ENCODE measurements at places on chromosomes 12 and 14.

GRCh38 chr12:100473050-100473715 is 483 bp upstream of the NR1H4 start:
- DNase-seq: no peak

DNA sequence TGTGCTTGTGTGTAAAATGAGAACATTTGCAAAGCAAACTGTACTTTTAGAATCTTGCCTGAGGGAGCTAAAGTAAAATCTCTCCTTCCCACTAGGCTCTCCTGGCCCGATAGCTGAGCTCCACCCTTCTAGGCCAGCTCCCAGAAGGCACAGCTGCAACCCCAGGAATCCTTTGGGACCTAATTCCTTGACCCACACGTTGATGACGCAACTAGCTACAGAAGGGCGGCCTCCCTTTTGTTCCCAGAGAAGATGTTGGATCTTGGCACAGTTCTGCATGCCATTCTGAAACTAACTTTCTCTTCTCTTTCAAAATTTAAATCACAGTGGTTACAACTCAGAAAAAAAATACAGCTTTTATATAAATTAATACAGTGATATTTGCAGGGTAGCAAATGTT is 268.1 kb downstream of the EGLN3 start:
- peak; percentile 54 for DNase-seq

GRCh38 chr14:77985211-77985615 is 185.0 kb upstream of the NRXN3 start:
- DNase-seq: no peak

- no peak for DNase-seq
Measured at GRCh38 chr14:89805501-89805900, 149.0 kb downstream of the EFCAB11 start.

GRCh38 chr12:109433618-109434017 is 43.5 kb downstream of the KCTD10 start:
- DNase-seq: no peak

- no peak for DNase-seq
Measured at GRCh38 chr14:83960832-83961512, 1569.0 kb upstream of the FLRT2 start.

- peak; percentile 33 for DNase-seq
Measured at GRCh38 chr12:114013575-114014345, 47.6 kb upstream of the RBM19 start.

GRCh38 chr14:97719931-97720330 is 922.7 kb downstream of the VRK1 start:
- no peak for DNase-seq

DNA sequence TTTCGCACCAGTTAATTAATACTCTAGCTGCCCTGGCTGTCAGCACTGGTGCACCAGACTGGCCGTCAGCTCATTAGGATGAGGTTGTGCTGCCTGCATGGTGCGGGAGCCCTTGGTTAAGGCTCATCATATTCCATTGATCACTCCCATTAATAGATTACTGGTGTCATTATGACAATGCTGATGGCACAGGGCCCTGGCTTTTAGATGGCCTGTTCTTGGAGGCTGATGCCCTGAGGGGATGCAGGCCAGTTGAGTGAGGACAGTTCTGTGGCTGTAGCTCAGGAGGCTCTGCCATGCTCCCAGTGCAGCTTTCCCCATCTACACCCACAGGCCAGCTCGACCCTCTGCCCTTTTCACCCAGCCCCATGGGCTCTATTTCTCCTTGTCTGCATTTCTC is 126.6 kb downstream of the PRMT8 start:
- no peak for DNase-seq

GRCh38 chr14:77543637-77544334 is 45.2 kb upstream of the ISM2 start:
- DNase-seq: no peak

DNA sequence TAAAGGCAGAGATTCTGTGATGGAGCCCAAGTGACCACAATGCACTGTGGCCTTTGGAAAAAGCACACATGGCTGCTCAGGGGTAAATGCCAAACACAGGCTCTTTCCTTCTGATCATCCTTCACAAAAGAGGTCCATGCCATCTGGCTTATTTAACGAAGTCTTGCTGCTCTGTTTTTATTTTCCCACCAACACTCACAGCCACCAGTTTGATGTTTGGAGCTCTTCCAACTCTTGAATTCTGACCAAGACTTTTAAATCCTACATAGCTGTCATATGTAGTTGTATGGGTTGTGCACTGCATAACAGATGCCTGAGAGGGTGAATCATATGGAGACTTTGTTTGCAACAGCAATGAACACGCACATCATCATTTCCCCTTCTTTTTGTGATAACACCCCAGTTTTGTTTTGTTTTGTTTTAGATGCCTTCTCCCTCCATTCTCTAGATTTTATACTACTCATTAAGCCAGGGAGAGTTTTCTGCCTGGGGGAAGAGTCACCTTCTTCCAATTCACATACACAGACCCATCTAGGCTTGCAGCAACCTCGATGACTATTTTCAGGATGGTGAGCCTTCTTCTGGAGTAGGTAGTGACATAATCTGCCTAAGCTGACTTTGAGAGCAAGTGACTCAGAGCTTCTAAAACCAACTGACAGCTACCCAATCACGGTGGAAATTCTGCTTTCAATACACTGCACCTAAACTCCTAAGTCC is 145.2 kb upstream of the WSCD2 start:
- DNase-seq: no peak

DNA sequence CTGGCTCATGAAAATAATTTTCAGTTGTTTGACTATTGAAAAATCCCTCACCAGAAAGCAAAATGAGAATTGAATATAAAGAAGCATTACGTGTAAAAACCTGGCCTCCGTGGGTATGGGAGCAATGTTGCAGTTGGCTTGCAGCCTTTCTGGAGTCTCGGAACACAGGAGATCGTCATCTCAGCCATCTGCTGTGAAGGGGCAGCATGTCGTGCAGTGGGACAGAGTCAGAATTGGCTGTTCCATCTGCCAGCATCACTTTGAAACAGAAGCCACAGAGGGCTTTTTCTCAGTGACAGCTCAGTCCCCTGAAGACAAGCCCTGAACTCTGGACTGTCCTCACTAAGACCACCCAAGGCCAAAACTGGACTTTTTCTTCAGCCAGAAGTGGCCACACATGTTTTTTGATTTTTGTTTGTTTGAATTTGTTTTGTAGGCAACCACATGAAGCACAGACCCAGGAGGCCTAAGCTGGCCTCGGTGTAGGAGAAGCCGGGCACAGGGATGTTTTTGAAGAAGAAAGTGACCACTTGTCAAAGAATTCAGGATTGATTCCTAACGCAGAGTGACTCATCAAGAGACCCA is 170.8 kb upstream of the DYRK2 start:
- no peak for DNase-seq

- no peak for DNase-seq
Measured at GRCh38 chr14:52835122-52835903, 43.9 kb upstream of the GNPNAT1 start.

- DNase-seq: no peak
Measured at GRCh38 chr14:78530078-78530477, 359.9 kb downstream of the NRXN3 start.

- DNase-seq: no peak
Measured at GRCh38 chr12:614411-614970, 48.8 kb downstream of the NINJ2 start.

GRCh38 chr14:76698631-76699030 is 62.6 kb upstream of the VASH1 start:
- no peak for DNase-seq

DNA sequence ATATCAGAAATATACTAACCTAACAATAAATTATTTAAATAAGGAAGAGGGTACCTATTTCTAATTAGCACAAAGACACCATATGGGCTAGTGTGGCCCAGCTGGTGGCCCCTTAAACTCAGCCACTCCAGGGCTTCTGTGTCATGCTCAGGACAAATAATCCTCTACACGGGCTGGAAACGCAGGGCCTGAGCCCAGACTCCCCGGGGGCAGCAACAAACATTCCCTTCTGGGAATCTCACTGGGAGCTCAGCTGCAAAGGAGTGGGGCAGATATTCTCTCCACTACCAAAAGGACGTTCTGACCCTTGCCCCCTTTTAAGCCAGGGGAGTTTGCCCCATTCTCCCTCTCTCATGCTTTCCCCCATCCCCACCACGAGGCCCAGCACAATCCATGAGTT is 43.7 kb upstream of the ELK3 start:
- DNase-seq: no peak

- no peak for DNase-seq
Measured at GRCh38 chr12:188910-189621, 24.9 kb downstream of the SLC6A12 start.

DNA sequence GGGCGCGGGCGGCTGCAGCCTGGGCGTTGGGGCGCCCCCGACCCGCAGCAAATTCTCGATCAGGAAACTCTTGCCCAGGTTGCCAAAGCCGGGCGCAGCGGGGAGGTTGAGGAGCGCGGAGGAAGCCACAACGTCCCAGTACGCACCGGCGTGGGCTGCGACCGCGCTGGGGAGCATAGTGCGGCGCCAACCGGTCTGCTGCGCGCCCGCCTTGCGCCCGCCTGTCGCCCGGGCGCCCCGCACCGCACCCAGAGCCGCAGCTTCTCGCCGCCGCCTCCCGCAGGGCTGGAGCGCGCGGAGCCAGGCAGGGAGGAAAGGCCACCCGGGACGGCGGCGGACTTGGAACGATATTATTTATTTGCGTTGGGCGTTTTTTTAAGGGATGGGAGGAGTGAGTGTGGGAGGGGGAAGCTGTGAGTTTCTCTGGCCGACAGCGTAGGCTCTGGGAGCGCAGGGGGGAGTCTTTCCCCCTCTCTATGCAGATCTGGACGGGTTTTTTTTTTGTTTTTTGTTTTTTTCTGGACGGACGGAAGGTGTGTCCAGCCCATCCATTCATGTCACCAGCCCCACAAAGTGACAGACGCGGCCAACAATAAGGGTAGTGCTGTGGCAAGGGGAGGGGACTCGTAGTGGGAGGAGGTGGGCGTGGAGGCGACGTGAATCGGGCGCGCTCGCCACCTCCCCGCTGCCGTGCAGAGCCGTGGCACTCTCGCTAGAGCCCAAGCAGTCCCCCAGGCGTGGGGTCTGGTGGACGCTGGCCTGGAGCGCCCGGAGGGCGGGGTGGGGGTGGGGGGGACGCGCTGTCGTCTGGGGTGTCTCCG is at the start of gene DBX2:
DBX2 (minus strand) TSS at position 349 of the 821 bp plus-strand sequence; CDS start at position 177, 172 bp downstream.
- DNase-seq: no peak

DNA sequence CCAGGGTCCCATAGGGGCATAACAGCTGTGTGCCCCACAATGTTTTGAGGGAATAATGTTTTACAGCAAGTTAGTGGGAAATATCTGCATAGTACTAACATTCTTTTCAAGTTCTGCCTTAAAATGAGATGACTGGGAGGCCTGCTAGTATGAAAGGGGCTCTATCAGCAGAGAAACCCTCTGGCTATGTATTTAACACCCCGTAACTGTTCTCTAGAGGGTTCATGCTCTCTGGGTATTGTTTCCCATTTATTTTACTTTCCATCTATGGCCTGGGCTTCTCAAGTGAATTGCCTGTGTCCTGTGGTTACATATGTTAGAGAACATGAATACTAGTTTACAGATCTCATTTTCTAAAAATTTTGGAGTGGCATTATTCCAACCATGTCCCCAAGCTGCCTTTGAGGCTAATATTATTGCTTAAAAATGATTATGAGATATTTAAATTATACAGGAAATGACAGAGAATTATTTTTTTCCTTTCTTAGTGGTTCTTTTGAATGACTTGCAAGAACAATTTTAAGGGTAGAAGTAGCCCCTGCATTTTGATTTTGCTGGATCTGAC is 37.5 kb downstream of the GNG2 start:
- no peak for DNase-seq

DNA sequence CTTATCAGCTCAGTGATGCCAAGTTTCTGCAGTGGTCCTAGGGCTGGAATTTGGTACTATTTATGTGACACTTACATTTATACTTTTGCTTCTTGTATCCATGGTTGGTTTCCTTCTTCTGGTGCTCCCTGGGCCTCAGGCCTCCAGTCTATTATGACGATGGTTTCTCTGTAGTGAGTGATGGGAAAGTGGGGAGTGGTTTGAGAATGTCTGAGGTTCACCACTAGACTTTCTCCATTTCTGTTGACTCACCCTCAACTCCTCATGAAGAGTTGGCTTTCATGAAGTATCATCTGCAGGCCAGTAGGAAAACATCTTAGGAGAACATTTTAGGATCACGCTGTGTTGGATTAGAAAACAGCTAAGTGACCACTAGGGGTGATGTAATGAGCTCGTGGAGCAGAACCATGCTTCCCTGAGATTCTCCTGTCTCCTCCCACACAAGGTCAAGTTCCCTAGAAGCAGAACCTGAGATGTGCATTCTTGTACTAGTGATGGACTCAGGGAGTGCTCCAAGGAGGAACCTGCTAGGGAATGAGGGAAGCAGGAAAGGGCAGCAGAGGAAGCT is 32.1 kb downstream of the RPH3A start:
- no peak for DNase-seq

- DNase-seq: no peak
Measured at GRCh38 chr14:106586098-106586704, 1059.8 kb downstream of the TMEM121 start.

- DNase-seq: no peak
Measured at GRCh38 chr12:1984759-1985158, 19.5 kb downstream of the DCP1B start.

GRCh38 chr14:95491936-95492608 is 24.4 kb downstream of the SYNE3 start:
- no peak for DNase-seq

- DNase-seq: no peak
Measured at GRCh38 chr14:95015046-95015445, 142.3 kb downstream of the DICER1 start.

Measured in fibroblast of skin of left biceps (primary cell).